ENCODE measurements at places on chromosomes 2 and 18. TPM values are rescaled to one million over a fixed set of nuclear protein-coding genes. Genes with fewer than 3 reads are reported as not detected.
A peak's percentile ranks its signal among the peaks of the same experiment; 100 is the strongest.

Gene HOXD8
- total RNA-seq = 4.8 TPM

Gene CRYGC
- total RNA-seq = not detected

Gene PAPOLG
- 14.8 TPM for total RNA-seq

Gene SCN9A
- total RNA-seq = 7.8 TPM

Gene TWIST2
- total RNA-seq = 37.4 TPM

DNA sequence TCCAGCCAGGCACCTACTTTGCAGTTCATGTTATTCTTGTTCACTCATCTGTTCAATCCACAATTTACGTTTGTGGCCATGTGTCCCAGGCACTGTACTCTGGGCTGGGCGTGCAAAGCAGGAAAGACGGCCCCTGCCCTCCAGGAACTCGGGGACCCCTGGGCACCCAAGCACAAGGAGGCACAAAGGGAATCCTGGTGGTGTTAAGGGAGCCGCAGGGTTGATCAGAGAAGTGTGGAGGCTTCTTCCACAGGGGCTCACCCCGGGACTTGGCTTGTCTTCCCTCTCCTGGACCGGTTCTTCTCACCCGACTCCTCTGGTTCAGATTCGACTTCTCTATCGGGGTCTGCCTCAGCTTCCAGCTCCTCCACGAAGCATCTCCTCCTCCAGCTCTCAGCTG, 230.5 kb downstream of the BCL2 start:
- H3K27me3 ChIP-seq = no peaks in the 10 kb centered on the region
- H3K27ac ChIP-seq = no peak overlapping the region
- no peaks in the 10 kb centered on the region for H3K36me3 ChIP-seq
- peaks cover 6% of the 10 kb centered on the region for H3K4me1 ChIP-seq
- no peak for DNase-seq

DNA sequence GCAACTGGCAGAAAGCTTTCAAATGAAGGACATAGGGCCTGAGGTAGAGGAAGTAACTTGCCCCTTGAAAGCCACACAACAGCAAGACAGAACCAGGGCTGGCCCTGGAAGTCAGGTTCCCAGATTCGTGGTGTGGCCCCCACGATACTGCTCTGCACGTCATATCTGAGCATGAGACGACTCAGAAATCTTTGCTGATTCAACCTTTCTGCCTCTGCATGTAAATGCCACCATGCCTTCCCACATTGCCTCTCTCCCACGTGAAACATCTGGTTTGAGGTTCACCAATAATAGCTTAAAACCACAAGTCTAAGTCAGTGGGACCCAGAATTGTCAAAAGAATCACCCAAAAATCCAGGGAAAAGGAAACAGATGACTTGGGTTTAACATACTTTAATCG, 214.0 kb upstream of the TRIB2 start:
- no peaks in the 10 kb centered on the region for H3K36me3 ChIP-seq
- no peak overlapping the region for H3K27ac ChIP-seq
- no peak overlapping the region for H3K4me3 ChIP-seq
- DNase-seq = peak; percentile 47

DNA sequence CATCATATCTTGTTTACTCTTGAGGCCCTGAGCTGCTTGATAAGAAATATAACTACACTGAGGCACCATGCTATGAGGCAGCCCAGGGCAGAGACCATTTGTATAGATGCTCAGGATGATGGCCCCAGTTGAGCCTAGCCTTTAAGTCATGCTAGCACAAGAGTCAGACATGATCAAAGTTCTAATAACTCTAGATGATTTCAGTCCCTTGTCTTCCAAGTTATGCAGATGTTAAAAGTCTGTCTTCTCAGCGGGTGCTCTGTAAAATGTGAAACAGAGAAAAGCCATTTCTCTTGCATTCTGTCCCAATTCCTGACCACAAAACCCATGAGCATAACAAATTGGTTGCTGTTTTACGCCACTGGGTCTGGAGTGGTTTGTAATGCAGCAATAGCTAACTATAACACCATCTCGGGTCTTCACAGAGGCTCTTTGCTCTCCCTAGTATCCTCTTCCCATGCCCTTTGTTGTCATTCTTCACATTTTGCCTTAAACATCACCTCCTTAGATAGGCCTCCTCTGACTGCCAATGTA, 49.6 kb downstream of the NXPH2 start:
- H3K36me3 ChIP-seq = no peaks in the 10 kb centered on the region
- H3K27me3 ChIP-seq = no peaks in the 10 kb centered on the region
- DNase-seq = peak; percentile 70
- H3K27ac ChIP-seq = no peak overlapping the region

DNA sequence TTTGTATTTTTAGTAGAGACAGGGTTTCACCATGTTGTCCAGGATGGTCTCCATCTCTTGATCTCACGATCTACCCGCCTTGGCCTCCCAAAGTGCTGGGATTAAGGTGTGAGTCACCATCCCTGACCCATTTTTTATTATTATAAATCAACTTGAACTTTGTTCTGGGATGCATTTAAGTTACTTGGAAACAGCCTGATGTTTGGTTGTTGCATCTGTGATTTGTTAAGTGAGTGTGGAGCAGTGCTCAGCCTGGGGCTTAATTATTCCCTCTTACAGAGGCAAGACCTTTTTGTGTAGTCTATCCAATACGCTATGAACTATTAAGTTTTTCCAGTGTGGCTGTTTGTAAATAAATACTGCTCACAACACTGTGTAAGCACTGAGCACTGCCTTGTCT, 32.6 kb downstream of the MTA3 start:
- no peak overlapping the region for H3K27ac ChIP-seq
- DNase-seq = no peak
- peaks cover 6% of the 10 kb centered on the region for H3K4me1 ChIP-seq
- H3K36me3 ChIP-seq = no peaks in the 10 kb centered on the region

DNA sequence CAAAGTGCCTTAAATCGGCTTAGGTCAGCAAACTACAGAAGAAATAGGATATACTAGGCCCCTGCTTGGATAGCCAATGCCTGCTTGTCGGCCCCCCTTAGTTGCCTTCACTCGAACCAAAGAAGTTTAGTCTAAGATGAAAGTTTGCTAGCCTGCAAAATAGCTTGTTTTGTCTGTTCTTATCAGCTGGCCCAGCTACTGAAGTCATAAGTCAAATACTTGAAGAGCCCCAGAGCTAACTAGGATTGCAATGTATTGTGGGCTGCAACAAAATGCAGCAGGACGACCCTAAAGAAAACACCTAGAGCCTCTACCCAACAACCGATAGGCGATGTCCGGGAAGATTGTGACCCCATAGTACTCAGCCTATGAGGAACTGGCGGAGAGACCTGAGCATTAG, 183.5 kb upstream of the HS6ST1 start:
- no peak overlapping the region for H3K4me3 ChIP-seq
- no peaks in the 10 kb centered on the region for H3K36me3 ChIP-seq
- H3K27me3 ChIP-seq = no peaks in the 10 kb centered on the region
- no peak overlapping the region for H3K27ac ChIP-seq

DNA sequence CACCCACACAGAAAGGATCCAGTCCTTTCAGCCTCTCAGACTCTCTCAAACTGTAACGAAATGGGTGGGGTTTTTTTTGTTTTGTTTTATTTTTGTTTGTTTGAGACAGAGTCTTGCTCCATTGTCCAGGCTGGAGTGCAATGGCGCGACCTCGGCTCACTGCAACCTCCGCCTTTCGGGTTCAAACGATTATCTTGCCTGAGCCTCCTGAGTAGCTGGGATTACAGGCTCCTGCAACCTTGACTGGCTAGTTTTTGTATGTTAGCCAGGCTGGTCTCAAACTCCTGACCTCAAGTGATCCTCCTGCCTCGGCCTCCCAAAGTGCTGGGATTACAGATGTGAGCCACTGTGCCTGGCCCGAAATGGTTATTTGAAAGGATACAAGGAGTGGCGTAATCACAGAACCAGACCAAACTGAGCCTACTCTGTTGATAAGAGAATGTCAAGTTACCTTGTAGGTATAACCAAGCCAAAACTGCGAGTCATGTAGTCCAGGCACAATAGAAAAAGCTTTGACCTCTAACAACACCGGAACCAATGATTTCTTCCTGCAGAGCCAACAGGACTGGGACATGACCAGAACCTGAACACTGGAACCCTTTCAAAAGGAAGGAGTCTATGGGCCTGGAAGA, 72.5 kb downstream of the NCAPH start:
- DNase-seq = no peak
- no peak overlapping the region for H3K4me3 ChIP-seq
- peaks cover 24% of the 10 kb centered on the region for H3K4me1 ChIP-seq

GRCh38 chr2:109049022-109049421, 60.0 kb upstream of the EDAR start:
- no peak overlapping the region for H3K27ac ChIP-seq
- no peaks in the 10 kb centered on the region for H3K27me3 ChIP-seq
- no peaks in the 10 kb centered on the region for H3K4me1 ChIP-seq
- no peak overlapping the region for H3K4me3 ChIP-seq
- H3K36me3 ChIP-seq = no peaks in the 10 kb centered on the region

DNA sequence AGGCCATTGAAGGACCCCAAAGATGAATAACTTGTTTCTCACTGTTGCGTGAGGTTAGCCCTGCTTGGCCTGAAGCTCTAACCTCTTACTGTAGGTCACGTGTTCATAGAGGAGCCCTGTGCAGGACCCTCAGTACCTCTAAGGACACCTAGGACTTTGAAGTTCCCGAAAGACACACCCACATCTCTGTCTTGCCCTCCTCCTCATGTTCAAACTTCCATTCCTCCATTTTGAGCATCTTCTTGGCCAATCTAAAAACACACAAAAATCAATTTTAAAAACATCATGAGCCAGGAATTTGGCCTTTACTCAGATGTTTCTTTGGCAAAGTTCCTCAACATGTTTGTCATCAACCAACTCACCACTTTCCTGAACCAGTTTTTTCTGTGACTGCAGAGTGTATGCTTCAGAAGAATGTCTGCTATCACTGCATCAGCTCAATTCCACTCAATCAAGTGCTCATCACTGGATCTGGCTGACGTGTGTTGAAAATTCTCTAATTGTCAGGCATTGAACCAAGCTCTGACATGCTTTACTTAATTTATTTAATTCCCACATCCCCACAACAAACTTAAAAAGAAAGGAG, 101.6 kb downstream of the AP1S3 start:
- no peak overlapping the region for H3K4me3 ChIP-seq
- no peak overlapping the region for H3K27ac ChIP-seq
- no peaks in the 10 kb centered on the region for H3K36me3 ChIP-seq
- DNase-seq = no peak
- H3K27me3 ChIP-seq = no peaks in the 10 kb centered on the region
- H3K4me1 ChIP-seq = no peaks in the 10 kb centered on the region

GRCh38 chr2:219448776-219449341, 14.2 kb downstream of the SPEG start:
- H3K4me1 ChIP-seq = peaks cover 100% of the 10 kb centered on the region
- H3K4me3 ChIP-seq = peak overlapping the region; percentile 38
- DNase-seq = no peak
- H3K27me3 ChIP-seq = no peaks in the 10 kb centered on the region
- peaks cover 8% of the 10 kb centered on the region for H3K36me3 ChIP-seq

DNA sequence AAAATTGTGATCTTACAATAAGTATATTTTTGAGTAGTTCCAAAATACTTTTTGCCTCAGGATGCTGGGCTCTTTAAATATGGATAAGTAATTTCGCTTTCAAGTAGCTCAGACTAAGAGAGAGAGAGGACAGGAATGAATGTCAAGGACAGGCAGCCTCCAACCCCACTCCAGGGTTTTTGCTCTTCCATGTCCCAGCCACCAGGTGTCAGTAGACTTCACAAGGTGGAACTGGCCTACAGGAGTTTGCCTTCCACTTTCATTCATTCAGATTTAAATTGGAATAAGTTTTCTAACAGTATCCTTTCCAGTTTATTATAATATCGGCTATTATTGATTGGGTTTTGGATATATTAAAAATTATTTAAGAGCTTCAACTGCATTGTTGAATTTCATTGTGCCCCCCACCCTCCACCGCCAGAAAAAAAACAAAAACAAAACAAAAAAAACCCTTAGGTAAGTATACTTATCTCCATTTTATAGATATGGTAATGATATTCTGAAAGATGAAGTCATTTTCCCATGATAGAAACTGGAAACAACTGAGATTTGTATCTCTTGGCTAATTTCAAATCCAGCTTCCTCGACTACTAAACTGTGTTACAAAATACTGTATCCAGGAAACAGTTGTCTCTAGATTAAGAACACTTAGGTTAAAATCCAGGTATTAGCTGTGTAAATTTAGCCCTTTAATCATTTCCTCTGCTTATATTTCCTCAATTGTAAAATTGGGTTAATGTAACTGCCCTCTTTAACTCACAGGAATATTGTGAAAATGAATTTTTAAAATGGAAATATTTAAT, 793.1 kb downstream of the ERBB4 start:
- H3K27ac ChIP-seq = no peak overlapping the region
- no peaks in the 10 kb centered on the region for H3K4me1 ChIP-seq

DNA sequence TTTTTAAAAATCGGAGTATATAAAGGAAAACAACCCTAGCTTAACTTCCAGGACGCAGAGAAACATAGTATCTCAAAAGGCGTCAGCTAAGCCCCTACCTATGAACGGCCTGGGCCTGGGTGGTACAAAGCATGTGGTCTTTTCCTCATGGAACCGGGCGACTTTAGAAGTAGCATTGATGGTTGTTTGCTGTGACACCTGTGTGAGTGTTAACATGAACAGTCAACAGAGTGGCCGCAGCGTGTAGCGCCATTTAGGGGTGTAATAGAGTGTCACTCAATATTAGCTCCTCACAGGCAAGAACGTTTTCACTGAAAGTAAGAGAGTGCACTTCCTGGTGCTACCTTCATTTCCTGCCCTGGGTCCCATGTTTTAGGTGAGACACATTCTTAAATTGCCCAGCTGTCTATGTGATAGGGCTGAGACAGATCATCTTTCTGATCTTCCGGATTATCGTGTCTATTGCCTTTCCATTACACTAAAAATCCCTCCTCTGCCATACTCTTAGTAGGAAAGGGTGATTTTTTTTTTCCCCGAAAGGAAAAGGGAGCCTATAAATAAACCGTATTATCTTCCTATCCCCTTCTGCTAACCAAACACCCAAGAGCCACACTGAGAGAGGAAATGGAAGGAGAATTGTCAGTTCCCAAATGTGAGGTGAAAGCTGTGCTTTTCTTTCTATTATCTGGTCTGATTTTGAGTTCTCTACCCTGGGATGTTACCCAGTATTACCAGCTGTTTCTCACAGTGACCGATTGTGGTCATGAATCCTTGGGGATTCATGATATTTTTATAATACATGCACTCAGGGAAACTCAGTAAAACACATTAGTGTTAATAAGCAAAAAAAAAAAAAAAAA, 1.3 kb downstream of the GORASP2 start:
- H3K4me1 ChIP-seq = peaks cover 37% of the 10 kb centered on the region
- H3K36me3 ChIP-seq = no peaks in the 10 kb centered on the region
- peak overlapping the region; percentile 97 for H3K27ac ChIP-seq
- H3K27me3 ChIP-seq = no peaks in the 10 kb centered on the region
- no peak for DNase-seq

- H3K27me3 ChIP-seq = no peaks in the 10 kb centered on the region
- no peaks in the 10 kb centered on the region for H3K36me3 ChIP-seq
- DNase-seq = no peak
- no peak overlapping the region for H3K4me3 ChIP-seq
- no peaks in the 10 kb centered on the region for H3K4me1 ChIP-seq
- H3K27ac ChIP-seq = no peak overlapping the region
These were observed 1673.5 kb upstream of the CELF4 start for GRCh38 chr18:39238981-39239660.

- H3K4me1 ChIP-seq = peaks cover 36% of the 10 kb centered on the region
- no peak overlapping the region for H3K4me3 ChIP-seq
- H3K27ac ChIP-seq = no peak overlapping the region
- H3K27me3 ChIP-seq = no peaks in the 10 kb centered on the region
- peaks cover 7% of the 10 kb centered on the region for H3K36me3 ChIP-seq
- no peak for DNase-seq
These were observed 76.4 kb downstream of the TANC1 start for GRCh38 chr2:159044804-159045286.

GRCh38 chr2:241082341-241083090, 19.6 kb downstream of the MTERF4 start:
- H3K36me3 ChIP-seq = peaks cover 28% of the 10 kb centered on the region
- no peak overlapping the region for H3K4me3 ChIP-seq
- H3K4me1 ChIP-seq = peaks cover 4% of the 10 kb centered on the region

All from esophagus muscularis mucosa (tissue), 4 donors.